ENCODE measurements at places on chromosomes 3 and 15.

GRCh38 chr3:41574900-41575299, 375.6 kb downstream of the CTNNB1 start:
- no peak for DNase-seq

GRCh38 chr3:126962756-126963155, 20.2 kb upstream of the PLXNA1 start:
- no peak for DNase-seq

DNA sequence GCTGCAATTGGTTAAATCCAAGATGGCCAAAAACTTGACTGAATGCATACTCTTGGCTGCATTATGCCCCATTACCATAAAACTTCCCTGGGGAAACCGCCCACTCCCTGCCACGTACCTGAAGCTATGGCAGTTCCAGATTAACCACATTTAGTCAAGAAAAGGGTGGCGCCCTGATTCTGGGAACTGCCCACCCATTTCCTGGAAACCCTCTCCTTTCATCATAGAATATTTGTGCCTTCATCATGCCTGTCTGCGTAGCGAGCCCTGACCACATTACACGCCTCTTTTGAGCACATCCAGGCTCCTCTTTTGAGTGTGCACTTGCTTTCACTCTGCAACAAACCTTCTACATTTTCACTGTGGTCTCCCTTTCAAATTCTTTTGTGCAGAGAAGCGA, 5.2 kb downstream of the LINS1 start:
- DNase-seq, result no peak

GRCh38 chr15:28901987-28902745, 16.4 kb downstream of the APBA2 start:
- no peak for DNase-seq

GRCh38 chr3:48504051-48504946, at the start of gene SHISA5:
TSS of gene SHISA5 (minus strand) at chr3:48504174. CDS start at chr3:48504094, 80 bp downstream.
- DNase-seq, result no peak

Data from urinary bladder (tissue), 4 donors.